ENCODE measurements at places on chromosomes 3 and 15.

GRCh38 chr3:188697127-188697526, 474.6 kb upstream of the TPRG1 start:
- DNase-seq = no peak

- no peak for DNase-seq
These were observed 57.5 kb downstream of the HOMER2 start for GRCh38 chr15:82894971-82895520.

- no peak for DNase-seq
These were observed 270.5 kb upstream of the SGO1 start for GRCh38 chr3:20456511-20456910.

- no peak for DNase-seq
These were observed 238.0 kb downstream of the XXYLT1 start for GRCh38 chr3:195032955-195033354.

DNA sequence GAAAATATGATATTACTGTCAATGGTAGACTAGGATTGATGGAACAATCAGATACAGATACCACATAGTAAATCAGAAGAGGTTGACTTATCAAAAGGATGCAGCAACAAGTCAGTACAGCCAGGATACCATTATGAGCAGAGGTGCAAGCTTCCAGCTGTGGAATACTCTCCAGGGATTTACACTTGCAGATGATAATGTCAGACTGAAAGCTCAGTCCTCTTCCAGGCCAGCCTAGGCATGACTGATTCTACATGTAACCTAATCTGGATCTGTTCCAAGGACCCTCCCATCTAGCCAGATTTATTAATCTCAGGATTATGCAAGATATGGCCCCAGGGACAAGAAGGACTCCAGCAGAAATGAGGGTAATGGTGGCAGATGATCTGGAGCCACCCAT, 8.2 kb downstream of the FILIP1L start:
- DNase-seq = no peak

DNA sequence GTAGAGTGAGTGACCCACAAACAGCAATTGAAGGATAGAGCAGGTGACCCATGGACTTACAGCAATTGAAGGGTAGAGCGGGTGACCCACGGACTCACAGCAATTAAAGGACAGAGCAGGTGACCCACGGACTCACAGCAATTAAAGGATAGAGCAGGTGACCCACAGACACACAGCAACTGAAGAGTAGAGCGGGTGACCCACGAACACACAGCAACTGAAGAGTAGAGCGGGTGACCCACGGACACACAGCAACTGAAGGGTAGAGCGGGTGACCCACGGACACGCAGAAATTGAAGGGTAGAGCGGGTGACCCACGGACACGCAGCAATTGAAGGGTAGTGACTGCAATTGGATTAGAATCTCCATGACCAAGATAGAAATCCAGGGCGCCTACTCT, 9.8 kb upstream of the TNK2 start:
- no peak for DNase-seq

- no peak for DNase-seq
These were observed 5.5 kb downstream of the GFM1 start for GRCh38 chr3:158649791-158650190.

- DNase-seq = no peak
These were observed 5.5 kb downstream of the TAGLN3 start for GRCh38 chr3:112004187-112004586.

GRCh38 chr15:95304151-95304946, 1026.2 kb upstream of the NR2F2 start:
- no peak for DNase-seq

DNA sequence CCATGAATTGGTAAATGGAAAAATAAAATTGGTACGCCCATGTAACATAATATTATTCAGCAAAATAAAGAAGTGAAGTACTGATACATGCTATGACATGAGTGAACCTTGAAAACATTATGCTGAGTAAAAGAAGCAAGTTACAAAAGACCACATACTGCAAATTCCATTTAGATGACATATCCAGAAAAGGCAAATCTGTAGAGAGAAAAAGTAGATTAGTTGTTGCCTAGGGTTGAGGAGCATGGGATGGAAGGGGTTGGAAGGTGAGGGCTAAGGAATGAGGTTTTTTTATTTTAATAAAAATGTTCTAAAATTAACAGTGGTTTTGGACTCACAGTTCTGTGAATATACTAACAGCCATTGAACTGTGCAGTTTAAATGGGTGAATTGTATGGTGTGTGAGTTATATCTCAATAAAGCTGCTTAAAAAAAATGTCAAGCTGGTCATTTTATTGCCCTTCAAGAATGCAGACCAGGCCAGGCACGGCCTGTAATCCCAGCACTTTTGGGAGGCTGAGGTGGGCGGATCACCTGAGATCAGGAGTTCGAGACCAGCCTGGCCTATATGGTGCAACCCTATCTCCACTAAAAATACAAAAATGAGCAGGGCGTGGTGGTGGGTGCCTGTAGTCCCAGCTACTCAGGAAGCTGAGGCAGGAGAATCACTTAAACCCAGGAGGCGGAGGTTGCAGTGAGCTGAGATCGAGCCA, 8.1 kb upstream of the DLG1 start:
- DNase-seq = no peak

- DNase-seq = no peak
These were observed 16.5 kb downstream of the CALML4 start for GRCh38 chr15:68188647-68189046.

DNA sequence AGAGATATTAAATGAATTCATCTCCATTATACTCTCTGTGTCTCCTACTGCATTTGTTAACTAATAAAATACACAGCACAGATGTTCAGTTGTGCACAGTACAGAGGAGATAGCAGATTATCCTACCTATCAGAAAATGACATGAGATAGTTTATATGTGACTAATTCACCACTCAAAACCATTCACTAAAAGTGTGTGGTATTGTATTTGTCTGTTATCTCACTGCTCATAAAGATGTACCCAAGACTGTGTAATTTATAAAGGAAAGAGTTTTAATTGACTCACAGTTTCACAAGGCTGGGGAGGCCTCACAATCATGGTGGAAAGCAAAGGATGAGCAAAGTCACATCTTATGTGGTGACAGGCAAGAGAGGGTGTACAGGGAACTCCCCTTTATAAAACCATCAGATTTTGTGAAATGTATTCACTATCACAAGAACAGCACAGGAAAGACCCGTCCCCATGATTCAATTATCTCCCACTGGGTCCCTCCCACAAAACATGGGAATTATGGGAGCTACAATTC, 936.3 kb downstream of the ROBO1 start:
- no peak for DNase-seq

GRCh38 chr15:51649659-51650521, 27.3 kb upstream of the DMXL2 start:
- DNase-seq = peak; percentile 86

DNA sequence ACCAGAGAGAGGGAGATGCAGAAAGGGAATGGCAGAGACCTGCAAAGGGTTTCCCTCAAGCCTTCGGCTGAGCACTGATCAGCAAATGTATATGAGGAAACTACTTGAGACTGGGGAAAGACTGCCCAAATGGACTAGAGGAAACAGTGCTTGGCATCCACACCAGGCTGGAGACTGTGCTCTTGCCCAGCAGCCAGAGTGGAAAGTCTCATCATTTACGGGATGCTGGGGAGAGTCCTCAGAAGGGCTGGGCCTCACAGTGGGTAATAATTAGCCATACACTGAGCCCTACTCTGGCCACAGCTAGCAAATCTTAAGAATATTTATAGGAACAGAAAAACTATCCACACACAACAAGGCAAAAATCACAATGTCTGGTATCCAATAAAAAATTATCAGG, 18.5 kb downstream of the RAB6B start:
- no peak for DNase-seq

GRCh38 chr15:41115161-41115651, 874 bp downstream of the INO80 start:
- DNase-seq = peak; percentile 51

DNA sequence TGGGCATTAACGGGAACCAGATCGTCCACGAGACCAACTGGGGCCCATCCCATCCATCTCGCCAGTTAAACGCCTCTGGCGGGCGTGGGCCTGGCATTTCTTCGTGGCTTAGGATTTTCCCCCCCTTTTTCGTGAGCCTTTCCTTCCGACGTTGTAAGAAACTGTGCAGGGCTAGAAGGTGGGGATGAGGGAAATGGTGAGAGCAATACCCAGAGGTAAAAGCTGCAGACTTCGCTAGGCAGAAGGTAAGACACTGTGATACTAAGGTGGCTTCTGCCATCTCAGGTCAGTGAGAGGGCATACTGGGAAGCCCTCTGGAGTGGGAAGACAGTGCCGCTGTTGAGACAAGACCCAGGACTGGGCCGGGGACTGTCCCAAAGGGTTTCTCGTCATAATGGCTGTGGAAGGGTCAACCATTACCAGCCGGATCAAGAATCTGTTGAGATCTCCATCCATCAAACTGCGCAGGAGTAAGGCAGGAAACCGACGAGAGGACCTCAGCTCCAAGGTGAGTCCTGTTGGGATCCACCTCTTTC, 666 bp downstream of the MAPKBP1 start:
- DNase-seq = no peak

DNA sequence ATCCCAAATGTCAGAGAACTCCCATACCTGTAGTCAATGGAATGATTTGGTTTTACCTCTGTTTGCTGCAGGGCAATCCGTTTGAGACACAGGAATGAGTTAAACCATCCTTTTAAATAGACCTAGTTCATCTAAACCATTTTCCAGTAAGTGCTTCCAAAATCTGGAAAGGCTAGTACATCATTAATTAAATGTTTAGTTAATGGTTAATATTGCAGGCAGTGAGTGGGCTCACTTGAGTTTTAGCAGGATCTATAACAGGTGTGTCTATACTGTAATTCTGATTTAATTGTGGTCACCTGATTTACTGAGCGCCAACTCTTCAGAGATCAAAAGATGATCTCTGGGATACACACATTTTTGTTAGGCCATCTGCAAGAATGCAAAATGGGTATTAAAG, 353.9 kb upstream of the ROPN1 start:
- DNase-seq = no peak

DNA sequence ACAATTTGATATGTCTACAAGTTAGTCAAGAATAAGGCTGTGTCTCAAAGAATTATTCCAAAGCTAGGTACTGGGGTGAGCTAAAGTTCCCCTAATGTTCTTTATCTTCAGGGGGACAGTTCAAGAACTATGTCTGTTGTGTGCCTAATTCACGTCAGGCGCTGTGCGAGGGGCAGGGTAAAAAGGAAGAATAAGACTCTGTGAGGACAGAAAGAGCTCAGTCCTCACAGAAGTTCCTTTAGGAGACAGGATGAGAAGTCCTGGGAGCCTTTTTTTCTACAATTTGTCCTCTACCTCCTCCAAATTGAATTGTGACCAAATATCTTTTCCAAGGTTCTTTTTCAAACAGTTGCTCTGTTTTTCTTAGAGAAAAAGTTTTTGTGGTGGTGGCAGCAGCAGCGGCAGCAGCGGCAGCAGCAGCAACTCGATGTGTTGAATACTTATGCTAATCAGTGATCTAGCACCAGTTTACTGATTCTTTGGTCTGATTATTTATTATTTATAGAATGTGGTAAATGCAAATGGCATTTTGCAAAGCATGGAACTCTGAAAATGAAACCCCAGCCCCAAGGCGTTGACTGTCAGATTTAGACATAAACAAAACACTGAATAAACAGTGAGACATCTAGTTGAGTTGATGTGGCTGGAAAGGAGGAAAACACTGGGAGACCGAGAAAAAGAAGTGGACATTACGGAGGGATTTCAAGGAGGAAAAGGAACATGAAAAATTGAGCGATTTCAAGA, 88.6 kb downstream of the GTPBP8 start:
- no peak for DNase-seq

DNA sequence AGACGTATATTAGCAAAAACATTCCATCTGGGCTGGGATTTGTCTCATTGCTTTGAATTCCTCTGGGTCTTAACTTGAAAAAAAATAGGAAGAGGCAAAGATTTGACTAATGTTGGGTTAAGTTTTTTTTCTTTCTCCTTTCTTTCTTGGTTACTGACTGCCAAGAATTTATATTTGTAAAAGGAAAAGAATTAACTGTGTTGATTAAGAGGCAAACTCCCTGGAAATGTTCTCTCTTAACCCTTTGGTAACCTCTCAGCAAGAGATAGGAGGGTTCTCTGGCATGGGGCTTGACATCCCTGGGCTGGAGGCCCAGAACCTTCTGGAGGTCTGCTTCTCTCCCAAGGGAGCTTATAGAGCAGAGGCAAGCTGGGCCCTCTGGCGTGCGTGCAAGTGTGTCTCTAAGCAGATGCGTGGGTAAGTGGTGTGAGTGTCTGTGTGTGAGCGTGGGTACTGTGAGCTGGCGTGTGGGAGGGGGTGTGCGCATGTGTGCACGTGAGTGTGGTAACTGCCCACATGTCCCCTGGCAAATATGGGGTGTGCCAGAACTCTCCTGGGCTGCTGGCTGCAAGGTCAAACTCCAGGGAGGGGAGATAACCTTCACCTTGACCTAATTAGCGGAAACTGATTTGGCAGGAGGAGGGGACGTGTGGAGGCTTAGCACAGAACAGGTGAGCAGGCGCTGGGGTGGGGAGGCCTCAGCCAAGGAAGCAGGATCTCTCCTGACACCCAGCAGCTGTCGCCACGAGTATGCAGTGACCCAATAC, 49.4 kb upstream of the MAGEF1 start:
- DNase-seq = no peak

DNA sequence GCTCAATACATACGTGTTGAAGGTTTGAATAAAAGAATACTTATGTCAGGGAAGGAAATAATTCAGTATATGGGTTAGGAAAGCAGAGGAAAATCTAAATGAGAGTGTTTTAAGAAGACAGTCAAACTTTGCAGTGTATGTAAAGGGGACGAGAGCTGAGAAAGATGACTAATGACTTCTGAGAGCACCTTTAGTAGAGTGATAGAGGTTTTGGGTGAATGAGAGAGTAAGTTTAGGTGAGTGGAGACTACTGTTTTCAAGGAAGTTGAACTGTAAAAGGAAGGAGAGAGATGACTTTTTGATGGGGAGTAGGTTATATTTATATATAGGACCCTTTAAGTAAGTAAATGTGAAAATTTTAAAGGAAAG, 9.4 kb downstream of the TBC1D23 start:
- no peak for DNase-seq

DNA sequence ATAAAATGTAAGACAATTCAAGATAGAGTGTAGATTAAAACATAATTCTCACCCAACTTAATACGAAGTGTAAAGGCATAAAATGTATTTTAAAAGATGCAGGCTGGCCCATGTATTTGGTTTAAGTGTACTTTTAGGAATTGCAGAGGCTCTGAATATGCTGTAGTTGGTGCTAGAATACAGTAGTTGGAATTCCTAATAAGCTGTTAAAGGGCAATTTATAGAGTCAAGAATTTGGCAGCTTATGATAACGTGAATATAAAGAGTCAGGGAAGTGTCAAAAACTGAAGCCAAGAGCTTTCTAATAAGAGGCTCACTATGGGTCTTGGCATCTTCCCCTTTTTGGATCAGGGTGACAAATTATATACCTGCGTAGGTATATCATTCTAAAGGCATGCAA, 36.5 kb downstream of the ADAMTS9 start:
- no peak for DNase-seq

DNA sequence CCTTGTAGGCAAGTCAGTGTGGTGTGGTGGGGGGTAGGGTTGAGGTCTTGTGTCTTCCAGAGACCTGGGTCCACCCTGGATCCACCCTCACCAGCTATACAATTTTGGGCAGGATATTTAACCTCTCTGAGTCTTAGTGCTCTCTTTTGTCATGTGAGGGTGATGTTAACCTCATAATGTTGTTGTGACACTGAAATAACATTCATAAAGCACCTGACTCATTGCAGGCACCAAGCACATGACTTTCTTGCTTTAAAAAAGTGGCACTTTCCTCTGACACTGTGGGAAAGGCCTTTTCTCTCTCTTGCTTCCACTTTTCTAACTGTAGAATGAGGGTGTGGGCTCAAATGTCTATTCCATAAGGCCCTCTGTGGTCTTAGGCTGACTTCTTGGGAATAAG, 75.5 kb downstream of the SCN10A start:
- DNase-seq = peak; percentile 52
